ENCODE measurements at places on chromosomes 4 and X.

- no peak for DNase-seq
Measured at GRCh38 chrX:1480082-1480785, 27.5 kb upstream of the ASMTL start.

- DNase-seq = no peak
Measured at GRCh38 chr4:125770814-125771398, 456.2 kb downstream of the FAT4 start.

GRCh38 chr4:78770091-78770642 is 6.0 kb upstream of the BMP2K start:
- no peak for DNase-seq

- peak; percentile 30 for DNase-seq
Measured at GRCh38 chr4:151729731-151730559, 30.9 kb downstream of the GATB start.

DNA sequence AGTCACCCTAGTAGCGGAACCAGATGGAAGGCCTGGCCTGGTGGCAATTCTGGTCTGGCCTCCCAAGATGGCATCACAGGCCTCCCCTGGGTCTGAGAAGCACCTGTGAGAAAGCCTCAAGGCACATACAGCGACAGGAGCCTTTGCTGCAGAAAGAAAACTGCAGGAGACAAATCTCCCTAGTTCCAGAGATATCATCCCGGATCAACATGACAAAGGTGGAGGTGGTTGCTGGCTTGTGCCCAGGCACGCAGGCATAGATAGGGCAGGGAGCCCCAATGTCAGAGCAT is 93.6 kb downstream of the BCOR start:
- DNase-seq = no peak

GRCh38 chrX:108264376-108264775 is 172.8 kb downstream of the ATG4A start:
- no peak for DNase-seq

GRCh38 chr4:187065396-187065795 is 341.7 kb upstream of the FAT1 start:
- no peak for DNase-seq

DNA sequence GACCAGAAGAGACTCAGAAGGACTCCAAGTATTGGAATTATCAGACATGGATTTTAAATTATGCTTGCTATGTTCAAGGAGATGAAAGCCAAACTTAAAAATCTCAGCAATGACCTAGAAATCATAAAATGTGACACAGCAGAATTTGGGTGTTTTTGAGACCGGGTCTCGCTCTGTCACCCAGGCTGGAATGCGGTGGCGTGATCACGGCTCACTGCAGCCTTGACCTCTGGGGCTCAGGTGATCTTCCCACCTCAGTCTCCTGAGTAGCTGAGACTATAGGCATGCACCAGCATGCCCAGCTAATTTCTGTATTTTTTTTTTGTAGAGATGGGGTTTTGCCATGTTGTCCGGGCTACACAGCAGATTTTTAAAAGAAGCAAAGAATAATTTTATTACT is 12.7 kb downstream of the TAB3 start:
- no peak for DNase-seq

DNA sequence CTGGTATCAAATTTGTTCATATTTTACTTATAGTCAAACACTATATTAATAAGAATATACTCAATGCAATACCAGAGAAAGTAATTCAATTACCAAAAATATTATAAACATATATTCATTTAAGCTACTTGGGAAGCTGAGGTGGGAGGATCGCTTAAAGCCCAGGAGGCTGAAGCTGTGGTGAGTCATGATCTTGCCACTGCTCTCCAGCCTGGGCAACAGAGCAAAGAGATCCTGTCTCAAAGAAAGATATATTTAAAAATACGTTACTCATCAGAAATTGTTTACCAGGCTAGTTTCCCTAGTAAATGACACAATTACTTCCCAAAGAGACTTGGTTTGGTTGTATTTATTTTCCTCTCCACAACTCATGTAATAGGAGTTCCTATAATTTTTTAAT is 433.6 kb downstream of the GASK1B start:
- DNase-seq = peak; percentile 17

- DNase-seq = peak; percentile 27
Measured at GRCh38 chr4:94551643-94552564, 100.2 kb downstream of the PDLIM5 start.

- DNase-seq = no peak
Measured at GRCh38 chr4:76384052-76384451, 36.9 kb downstream of the CCDC158 start.

DNA sequence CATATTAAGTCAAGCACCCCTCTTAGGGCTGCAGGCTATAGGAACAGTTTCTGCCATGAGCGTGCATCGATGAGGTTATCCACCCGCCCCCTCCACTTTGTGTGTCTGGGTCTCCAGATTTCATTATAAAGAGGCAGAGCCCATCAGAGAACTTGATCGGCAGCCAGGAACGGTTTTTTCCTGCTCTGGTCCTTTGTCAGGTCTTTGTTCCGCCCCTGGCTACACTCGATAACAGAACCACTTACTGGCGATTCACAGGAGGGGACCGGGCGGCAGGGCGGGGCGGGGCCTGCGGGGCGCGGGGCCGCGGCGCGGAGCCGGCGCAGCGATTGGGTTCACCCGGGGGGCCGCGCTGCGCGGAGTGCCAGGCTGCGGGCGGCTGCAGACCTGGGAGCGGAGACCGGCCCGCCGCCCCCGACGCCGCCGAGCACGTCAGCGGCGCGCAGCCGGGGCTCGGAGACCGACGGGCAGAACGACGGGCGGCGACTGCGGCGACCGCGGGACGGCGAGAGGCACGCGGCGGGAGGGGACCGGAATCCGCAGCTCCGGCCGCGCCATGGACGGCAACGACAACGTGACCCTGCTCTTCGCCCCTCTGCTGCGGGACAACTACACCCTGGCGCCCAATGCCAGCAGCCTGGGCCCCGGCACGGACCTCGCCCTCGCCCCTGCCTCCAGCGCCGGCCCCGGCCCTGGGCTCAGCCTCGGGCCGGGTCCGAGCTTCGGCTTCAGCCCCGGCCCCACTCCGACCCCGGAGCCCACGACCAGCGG is at the start of gene SLC10A4:
Gene SLC10A4, plus strand, starts transcription at position 338 of the 771 bp plus-strand sequence. Its CDS starts 219 bp downstream, at position 557.
- peak; percentile 21 for DNase-seq

GRCh38 chrX:68732906-68733493 is 85.5 kb downstream of the STARD8 start:
- peak; percentile 57 for DNase-seq

- peak; percentile 86 for DNase-seq
Measured at GRCh38 chrX:103878466-103879122, 46.5 kb upstream of the RAB9B start.

- no peak for DNase-seq
Measured at GRCh38 chr4:104128850-104129213, 365.9 kb downstream of the CXXC4 start.

DNA sequence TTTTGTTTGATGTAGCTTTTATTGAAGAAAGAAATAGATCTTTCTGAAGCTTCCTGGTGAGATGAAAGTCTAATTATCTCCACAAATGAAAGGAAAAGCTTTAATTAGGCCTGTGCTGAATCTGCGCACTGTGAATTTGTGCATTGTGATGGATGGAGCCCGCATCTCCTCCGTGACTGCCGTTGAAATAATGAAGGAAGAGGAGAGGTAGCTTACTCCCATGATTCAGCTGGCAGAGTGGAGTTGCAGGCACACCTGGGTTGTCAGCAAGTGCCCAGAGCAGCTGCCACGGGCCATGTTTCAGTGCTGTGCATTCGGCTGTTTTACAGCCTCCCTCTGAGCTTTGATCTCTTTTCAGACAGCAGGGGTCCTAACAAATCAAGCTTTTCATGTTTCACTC is 735.3 kb upstream of the TENM3 start:
- DNase-seq = no peak

GRCh38 chr4:162408309-162408708 is 244.5 kb upstream of the FSTL5 start:
- no peak for DNase-seq

GRCh38 chr4:111027526-111027925 is 404.6 kb upstream of the PITX2 start:
- DNase-seq = peak; percentile 82

GRCh38 chr4:25405453-25405852 is 28.4 kb downstream of the ANAPC4 start:
- DNase-seq = no peak

GRCh38 chr4:184693056-184693455 is 40.8 kb downstream of the CENPU start:
- DNase-seq = no peak

GRCh38 chr4:14177987-14178386 is 550.5 kb upstream of the BOD1L1 start:
- DNase-seq = no peak

DNA sequence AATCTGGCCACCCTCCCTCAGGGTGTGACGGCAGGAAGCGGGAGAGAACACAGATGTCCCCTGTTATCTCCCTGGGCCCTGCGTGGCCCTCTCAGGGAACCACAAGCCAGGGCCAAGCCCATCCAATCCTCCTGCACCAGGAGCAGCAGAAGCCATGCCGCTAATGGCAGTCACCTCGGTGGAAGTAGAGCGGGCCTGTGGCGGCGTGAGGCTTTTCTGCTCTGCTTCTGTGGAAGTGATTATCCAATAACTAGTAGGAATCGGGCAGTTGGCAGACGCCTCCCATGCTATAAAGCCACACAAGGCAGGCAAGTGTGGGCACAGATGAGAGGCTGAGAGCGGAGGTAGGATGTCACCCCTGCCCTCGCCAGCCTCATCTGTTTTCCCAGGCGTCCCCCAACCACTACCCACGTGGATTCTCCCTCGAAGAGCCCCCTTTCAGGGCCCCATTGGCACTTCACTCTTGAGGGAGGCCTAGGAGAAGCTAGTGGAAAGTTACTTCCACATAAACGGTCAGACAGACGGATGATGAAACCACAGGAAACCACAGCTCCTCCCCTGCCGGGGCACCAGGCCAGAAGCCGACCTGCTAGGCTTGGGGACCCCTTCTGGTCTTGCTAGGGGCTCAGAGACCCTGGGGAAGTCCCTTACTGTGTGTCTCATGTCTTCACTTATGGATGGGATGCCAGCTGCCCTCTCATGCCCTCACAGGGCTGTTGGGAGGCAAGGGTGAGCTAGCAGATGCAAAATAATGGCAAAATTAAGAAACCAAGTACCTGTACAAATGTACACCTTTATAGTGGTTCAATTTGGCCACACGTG is 18.8 kb upstream of the TMSB4X start:
- peak; percentile 63 for DNase-seq

- peak; percentile 1 for DNase-seq
Measured at GRCh38 chrX:50448565-50448964, 22.1 kb downstream of the DGKK start.

GRCh38 chr4:97317671-97318070 is 825.6 kb downstream of the STPG2 start:
- no peak for DNase-seq

DNA sequence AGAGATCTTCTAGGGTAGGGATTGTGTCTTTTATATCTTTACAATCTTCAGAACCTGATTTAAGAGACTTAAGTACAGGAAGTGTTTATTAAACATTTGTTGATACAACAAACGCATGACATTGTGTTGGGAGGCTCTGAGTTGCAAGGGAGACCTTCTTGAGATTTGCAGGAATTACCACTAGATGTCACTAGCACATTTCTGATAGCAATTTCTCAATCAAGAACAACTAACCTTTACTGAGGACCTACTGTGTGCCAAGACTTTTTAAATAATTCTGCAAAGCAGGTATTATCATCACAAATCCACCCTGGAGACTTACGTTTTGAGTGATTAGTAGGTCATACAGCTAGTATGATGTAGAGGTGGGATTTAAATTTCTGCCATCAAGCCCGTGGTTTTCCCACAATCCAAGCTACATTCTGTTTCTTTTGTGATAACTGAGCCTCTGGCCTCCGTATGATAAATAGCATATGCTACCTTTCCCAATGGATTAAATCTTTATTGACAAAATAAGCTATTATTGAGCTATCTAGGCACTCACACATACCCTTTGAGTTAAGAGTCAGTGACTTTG is 986.0 kb downstream of the CCSER1 start:
- no peak for DNase-seq

DNA sequence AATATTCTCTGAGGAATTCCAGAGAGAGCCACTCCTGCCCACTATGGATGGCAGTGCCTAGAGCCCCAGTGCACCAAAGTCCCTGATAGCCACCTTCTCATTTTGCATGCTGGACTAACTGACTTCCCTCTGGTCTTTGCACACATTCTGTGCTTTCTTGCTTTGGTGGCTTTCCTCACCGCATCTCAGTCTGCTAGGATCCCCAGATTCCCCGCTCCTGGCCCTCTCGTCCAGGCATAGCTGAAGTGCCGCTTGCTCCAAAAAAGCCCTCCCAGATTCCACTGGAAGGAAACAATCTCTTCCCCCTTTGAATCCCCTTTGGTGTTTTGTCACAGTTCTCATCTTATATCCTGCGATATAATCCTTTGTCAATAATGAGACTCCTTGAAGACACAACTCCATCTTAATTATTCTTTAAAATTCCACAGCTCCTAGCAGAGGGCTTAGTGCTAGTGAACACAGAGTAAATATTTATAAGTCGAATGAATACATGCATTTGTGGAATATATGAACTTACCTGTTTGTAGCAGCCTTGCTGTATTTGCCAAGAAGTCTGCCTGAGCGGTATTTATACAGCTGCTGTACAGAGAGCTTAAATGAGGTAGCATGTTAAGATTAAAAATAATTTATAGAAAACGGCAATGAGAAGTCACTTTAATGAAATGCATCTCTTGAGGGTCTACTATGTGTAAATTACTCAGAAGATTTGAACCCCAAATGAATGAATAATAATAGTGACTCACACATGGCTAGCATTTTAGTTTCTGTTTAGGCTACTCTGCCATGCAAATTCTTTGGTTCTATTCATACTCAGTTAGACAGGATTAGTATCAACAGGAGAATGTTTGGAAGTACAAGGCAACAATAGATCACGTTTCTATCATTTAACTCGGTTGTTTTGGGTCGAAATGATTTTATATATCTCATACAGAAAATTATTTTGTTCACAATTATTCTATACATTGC is 421.9 kb upstream of the TENM3 start:
- peak; percentile 49 for DNase-seq

DNA sequence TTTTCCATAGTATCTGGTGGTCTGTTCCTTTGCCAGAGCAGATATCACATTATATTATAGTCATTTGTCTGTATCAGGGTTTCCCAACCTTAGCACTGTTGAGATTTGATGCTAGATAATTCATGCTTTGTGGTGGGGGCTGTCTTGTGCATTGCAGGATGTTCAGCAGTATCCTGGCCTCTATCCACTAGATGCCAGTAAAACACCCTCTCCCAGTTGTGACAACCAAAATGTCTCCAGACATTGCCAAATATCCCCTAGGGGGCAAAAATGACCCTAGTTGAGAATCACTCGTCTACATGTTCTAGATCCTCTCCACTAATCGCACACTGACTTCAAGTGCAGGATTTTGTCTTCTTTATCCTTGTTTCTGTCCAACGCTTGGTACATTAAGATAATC is 160.8 kb downstream of the FANCB start:
- DNase-seq = peak; percentile 0

GRCh38 chr4:113524505-113525186 is 236.9 kb downstream of the CAMK2D start:
- no peak for DNase-seq
